Activated naive CD4-positive, alpha-beta T cell treated with anti-CD3 and anti-CD28 coated beads for 36 hours (primary cell): ENCODE measurements at places on chromosomes 7 and 10. TPM values are rescaled to one million over a fixed set of nuclear protein-coding genes. Genes with fewer than 3 reads are reported as not detected.
A peak's percentile ranks its signal among the peaks of the same experiment; 100 is the strongest.

- no peak overlapping the region for H3K4me3 ChIP-seq
- H3K4me1 ChIP-seq: no peaks in the 10 kb centered on the region
- H3K27me3 ChIP-seq: no peaks in the 10 kb centered on the region
- DNase-seq: no peak
- no peak overlapping the region for H3K27ac ChIP-seq
Measured at GRCh38 chr7:44112231-44112996, 8.3 kb downstream of the AEBP1 start.

DNA sequence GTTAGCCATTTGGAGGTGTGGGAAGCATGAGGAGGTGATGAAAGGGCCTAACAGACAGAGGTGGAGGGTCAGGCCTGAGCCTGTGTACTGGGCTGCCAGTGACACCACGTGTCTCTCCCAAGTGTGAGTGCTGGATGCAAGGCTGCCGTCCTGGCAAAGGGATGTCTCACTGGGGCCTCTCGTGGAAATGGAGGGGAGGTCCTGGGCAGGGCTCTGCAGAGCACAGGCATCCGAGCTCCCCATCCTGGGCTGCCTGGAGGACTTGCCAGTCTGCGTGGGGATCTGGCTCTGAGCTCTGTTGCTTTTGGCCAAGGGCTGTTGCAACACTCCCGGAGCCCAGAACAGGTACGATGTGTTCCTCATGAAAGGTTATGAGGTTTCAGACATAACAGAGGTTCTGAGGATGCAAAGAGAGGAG lies 77.3 kb downstream of the GRK5 start:
- H3K27me3 ChIP-seq: no peaks in the 10 kb centered on the region
- H3K27ac ChIP-seq: peak overlapping the region; percentile 78
- H3K36me3 ChIP-seq: no peaks in the 10 kb centered on the region
- DNase-seq: no peak
- peaks cover 78% of the 10 kb centered on the region for H3K4me1 ChIP-seq

- no peaks in the 10 kb centered on the region for H3K36me3 ChIP-seq
- no peak overlapping the region for H3K4me3 ChIP-seq
- H3K27me3 ChIP-seq: peaks cover 2% of the 10 kb centered on the region
Measured at GRCh38 chr7:110291430-110291829, 799.5 kb upstream of the LRRN3 start.

DNA sequence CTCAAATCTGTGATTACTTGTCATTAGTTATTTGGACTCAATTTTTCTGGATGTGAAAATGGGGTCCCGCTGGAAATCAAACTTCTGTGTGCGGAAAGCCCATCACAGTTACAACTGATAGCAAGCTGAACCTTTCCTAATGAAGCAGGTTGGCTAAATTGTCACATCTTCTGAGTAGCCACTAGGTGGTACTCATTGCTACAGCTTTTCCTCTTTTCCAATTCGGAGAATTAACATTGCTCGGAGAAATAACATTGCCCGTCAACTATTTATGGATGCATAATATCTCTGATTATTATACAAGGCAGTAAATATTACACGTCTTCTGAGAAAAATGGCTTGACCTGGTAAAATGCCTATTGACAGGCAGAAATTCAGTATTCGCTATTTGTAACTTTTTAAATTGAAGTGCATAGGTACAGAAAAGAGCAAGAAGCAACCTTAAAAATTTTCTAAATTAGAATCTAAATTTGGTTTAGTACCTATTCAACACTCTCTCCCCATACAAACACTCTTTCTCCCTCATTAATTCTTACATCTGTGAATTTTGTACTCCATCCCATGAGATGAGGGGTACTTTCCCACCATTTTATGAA lies 17.3 kb upstream of the BLOC1S2 start:
- no peak overlapping the region for H3K4me3 ChIP-seq
- no peak for DNase-seq
- no peak overlapping the region for H3K27ac ChIP-seq
- peaks cover 25% of the 10 kb centered on the region for H3K27me3 ChIP-seq
- H3K4me1 ChIP-seq: no peaks in the 10 kb centered on the region

DNA sequence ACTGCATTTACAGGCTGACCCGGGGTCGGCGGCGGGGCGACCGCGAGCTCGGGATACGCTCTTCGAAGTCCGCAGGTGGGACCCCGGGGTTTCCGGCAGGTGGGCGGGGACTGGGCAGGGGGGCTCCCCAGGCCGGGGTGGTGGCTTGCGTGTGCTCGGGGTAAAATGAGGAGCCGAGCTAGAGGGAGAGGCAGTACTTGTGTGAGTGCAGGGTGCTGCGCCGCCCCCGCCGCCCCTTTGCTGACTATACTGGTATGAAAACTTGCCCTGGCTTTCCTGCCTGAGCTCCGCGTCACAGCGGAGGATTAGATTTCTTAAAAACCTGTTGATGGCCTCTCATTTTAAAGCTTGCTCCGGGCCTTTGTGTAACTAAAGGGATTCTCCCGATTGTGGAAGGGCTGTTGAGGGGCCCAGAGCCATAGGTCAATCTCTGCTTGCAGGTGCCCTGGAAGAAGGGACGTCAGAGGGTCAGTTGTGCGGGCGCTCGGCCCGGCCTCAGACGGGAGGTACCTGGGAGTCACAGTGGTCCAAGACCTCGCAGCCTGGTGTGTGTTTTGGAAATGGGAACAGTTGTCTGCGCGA lies 488 bp downstream of the ARMC10 start:
- DNase-seq: peak; percentile 80
- H3K27me3 ChIP-seq: no peaks in the 10 kb centered on the region
- peak overlapping the region; percentile 91 for H3K4me3 ChIP-seq
- peaks cover 11% of the 10 kb centered on the region for H3K36me3 ChIP-seq
- H3K4me1 ChIP-seq: peaks cover 43% of the 10 kb centered on the region
- peak overlapping the region; percentile 90 for H3K27ac ChIP-seq

DNA sequence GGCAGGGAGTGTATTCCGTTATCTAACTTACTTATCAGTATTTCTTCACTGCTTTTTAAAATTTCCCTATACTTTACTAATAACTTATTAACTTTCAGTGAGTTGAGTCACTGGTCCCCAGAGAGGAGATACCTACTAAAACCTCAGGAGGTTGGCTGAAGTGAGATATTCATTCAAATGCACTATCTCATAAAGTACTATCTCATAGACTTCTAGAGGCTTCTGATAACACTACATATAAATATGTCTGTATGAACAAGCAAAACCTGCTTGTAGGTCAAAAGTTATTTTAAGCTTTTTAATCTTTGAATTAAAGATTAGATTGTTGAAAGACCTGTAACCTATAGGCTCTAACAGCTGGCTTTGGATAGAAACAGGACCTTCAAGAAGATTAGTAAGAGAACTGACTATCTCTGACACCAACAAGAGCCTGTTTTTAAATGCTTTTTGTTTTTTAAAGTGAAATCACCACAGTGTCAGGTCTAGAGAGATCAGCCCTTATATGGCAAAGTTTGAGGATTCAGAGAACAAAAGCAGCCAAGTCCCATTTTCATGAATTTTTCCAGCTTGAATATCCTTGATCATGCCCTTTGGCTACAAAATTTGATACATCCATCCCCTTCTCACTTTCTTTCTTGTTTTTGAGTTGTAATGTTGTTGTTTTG lies 242.2 kb downstream of the ARL4A start:
- H3K4me1 ChIP-seq: no peaks in the 10 kb centered on the region
- no peaks in the 10 kb centered on the region for H3K36me3 ChIP-seq
- no peak for DNase-seq
- no peak overlapping the region for H3K27ac ChIP-seq
- peaks cover 10% of the 10 kb centered on the region for H3K27me3 ChIP-seq
- H3K4me3 ChIP-seq: no peak overlapping the region

TAS2R41 gene
- total RNA-seq: not detected

LLCFC1 gene
- total RNA-seq: not detected

CLDN3 gene
- not detected for total RNA-seq

SPDYE1 gene
- total RNA-seq: not detected
